Left ventricle myocardium inferior (tissue), 1 donor: ENCODE measurements at places on chromosomes 13 and 19.

- no peak for DNase-seq
Measured at GRCh38 chr13:105370011-105370650, 1165.3 kb downstream of the EFNB2 start.

- no peak for DNase-seq
Measured at GRCh38 chr19:55119053-55119452, 1.6 kb upstream of the PPP1R12C start.

DNA sequence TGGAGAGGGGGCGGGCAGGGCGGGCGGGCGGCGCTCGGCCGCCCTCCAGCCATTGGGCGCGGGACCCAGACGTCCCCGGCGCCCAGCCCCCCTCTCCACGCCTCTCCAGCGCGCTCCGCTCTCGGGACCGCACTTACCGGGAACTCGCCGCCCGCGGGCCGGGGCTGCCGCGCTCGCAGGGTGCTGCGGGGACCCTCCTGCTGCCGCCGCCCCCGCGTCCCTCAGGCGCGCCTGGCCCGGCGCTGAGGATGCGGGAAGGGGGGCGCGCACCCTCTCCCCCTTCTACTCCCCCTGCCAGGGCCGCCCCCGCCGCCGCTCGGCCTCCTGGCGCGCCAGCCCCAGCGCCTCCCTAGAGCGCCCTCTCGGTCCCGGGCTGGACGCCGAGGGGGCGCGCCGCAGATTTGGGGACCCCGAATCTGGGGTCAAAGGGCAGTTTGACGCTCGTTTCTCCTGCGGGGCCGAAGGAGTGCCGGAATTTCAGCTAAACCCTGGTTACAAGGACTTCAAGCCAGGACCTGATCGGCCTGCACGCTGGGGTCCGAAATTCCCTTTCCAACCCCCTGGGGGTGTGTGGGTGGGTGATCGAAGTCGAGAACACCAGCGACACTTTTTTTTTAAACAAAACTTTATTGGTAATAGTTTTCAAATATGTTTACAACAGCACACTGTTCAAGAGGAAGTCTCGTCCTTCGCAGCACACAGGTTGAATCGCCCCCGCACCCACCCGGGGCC, 696 bp upstream of the SAMD1 start:
- DNase-seq: no peak

DNA sequence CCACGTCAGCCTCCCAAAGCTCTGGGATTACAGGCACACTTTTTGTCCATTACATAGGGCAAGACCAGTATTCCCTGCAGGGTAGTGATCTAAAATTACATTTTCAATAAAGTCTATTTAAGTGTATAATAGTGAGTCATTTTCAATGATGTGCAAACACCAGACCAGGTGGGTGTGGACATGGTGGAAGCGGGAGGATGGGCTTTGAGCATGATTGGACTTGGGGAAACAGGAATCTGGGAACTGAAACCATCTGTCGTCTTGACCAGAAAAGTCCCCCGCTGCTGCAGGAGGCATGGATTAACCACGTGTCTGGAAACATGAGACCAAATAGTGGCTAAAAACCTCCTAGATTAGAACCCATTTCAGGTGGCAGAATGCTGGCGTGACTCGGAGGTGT, 4.9 kb downstream of the FXYD3 start:
- DNase-seq: no peak

GRCh38 chr13:51786425-51787265, 17.3 kb downstream of the DHRS12 start:
- DNase-seq: no peak

- no peak for DNase-seq
Measured at GRCh38 chr13:108360139-108360538, 90.6 kb downstream of the TNFSF13B start.

DNA sequence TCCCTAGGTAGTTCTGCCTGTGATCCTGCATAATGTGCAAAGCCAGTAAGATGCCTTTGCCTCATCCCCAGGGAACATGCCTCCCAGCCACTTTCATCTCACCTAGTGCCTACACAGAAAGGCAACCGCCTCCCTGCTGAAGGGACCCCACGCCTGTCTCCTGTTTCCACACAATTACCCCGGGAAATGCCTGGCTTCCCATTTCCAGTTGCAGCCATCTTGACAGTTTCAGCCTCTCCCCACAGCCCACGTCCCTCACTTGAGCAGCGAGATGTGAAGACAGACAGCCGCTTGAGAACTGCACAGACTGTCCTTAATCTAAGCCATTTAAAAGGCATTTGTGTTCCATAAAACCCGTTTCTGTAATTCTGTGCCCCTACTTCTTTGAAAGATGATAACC, 4.7 kb upstream of the UQCRFS1 start:
- DNase-seq: no peak
